ENCODE measurements at places on chromosomes 2 and 18.
A peak's percentile ranks its signal among the peaks of the same experiment; 100 is the strongest.

- DNase-seq: no peak
Observed at GRCh38 chr2:226891780-226892590, 56.1 kb downstream of the RHBDD1 start.

DNA sequence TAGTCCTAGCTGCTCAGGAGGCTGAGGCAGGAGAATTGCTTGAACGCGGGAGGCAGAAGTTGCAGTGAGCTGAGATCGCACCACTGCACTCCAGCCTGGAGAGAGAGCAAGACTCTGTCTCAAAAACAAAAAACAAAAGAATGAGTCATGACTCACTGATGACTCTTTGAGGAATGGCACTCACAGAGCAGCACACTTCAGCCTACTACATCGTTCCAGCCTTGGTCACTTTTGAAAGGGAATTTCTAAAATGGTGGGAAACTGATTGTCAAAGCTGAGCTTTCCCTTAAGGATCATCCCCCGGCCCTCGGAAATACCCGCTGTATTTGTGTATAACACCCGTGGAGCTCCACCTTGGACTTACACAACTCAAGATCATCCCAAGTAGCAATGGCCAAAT is 217.3 kb upstream of the HS6ST1 start:
- DNase-seq: peak; percentile 41

DNA sequence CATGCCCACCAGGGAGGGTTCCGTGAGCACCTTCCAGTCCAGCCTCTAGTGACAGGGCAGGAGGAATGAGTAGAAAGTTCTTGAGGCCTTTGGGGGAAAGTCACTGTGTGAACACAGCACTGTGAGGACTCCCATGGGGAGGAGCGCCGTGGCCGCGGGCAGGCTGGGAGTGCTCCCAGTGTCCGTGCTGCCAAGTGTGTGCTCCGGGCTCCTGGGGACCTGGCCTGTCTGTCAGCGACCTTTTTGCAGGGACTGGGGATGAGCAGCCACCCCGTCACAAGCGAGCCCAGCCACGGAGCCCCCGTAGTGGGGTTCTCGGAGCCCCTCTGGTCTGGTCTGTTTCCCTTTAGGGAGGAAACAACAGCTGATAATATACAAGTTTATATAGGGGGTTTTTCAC is 36.8 kb downstream of the PDIA6 start:
- DNase-seq: no peak

- no peak for DNase-seq
Observed at GRCh38 chr2:200791905-200792304, 19.8 kb upstream of the BZW1 start.

GRCh38 chr2:167215595-167215994 is 327.3 kb downstream of the XIRP2 start:
- no peak for DNase-seq

GRCh38 chr2:34349527-34349926 is 750.4 kb upstream of the FAM98A start:
- no peak for DNase-seq

DNA sequence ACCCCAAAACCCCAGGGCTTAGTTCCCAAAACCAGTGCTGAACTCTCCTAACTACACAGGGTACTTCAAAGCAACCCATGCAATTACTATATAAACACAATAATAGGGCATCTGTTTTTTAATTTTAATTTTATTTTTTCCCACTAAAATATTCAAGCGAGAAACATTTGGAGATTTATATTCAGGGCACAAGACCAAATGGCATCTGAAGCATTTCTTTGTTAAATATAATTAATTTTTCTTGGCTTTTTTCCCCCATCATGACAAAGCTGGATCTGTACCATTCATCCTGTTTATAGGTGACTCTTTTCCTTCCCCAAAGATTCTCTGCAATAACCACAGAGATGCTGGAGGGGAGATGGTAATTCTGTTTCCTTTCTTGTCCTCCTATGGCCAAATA is 18.1 kb upstream of the HDAC4 start:
- no peak for DNase-seq

DNA sequence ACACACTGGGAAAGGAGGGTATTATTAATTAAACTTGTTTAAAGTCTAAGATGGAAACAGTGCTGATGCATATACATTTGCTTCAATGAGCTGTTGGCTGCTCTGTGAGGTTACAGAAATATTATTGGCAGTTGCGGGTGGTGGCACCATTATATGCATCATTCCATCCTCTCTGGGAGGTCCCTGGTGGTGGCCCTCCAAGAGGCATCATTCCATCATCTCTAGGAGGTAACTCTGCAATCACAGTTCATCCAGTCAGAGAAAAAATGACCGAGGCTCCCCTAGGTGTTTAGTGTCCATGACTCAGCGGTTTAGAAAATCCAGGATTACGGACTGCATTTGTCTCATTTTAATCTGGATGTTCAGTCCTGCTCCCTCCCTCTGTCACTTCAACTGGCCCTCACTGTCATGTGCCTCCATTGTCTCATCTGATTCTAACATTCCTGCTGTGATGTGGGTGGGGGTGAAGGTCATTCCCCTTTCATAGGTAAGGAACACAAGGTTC is 15.4 kb downstream of the AFF3 start:
- DNase-seq: no peak

GRCh38 chr18:63137999-63138435 is 181.6 kb downstream of the BCL2 start:
- DNase-seq: no peak

DNA sequence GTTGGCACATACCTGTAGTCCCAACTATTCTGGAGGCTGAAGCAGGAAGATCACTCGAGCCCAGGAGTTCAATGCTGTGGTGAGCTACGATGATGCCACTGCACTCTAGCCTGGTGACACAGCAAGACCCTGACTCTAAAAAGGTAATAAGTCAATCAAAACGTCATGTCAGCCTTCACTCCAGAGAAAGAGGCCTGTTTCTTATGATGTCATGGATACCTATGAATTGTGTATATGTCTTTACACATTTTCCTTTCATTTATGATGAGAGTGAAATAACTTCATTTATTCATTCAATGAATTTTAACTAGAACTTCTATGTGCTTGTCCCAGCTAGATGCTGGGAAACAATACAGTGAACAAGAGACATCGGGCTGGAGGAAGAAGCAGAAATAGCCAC is 25.0 kb upstream of the ID2 start:
- no peak for DNase-seq

DNA sequence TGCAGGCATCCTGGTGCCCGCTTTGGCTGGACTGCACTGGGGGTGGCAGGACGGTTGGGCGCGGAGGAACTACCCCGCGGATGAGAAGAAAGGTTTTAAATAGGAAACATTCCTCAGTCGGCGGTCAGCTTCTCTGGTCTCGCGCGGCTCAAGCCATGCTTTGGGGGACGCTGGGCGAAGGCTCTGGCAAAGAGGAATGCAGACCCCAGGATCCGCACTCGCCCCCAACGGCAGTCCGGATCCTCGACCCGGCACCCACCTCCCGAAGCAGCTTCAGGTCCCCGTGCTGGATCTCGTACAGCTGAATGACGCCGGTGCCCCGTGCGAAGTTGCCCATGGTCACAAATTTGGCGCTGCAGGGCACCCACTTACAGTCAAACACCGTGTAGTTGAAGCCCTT is 686 bp upstream of the PNO1 start:
- peak; percentile 59 for DNase-seq

DNA sequence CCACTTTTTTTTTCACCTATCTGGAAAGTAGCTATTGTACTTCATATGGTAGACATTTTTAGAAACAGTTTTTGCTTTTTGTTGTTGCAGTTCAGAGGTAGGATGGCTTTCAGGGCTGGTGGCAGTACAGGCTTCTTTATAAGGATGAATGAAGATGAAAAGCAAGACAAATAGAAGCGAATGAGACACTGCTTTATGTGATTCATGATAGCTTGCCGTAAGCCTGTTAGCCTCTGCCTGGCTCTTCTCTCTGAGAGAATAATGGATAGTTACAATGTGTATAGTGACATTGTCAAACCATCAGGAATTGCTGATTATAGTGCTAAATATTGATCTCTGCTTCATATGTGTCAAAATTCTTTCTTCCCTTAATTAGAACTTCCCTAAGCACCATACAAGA is 173.7 kb downstream of the NR4A2 start:
- no peak for DNase-seq

DNA sequence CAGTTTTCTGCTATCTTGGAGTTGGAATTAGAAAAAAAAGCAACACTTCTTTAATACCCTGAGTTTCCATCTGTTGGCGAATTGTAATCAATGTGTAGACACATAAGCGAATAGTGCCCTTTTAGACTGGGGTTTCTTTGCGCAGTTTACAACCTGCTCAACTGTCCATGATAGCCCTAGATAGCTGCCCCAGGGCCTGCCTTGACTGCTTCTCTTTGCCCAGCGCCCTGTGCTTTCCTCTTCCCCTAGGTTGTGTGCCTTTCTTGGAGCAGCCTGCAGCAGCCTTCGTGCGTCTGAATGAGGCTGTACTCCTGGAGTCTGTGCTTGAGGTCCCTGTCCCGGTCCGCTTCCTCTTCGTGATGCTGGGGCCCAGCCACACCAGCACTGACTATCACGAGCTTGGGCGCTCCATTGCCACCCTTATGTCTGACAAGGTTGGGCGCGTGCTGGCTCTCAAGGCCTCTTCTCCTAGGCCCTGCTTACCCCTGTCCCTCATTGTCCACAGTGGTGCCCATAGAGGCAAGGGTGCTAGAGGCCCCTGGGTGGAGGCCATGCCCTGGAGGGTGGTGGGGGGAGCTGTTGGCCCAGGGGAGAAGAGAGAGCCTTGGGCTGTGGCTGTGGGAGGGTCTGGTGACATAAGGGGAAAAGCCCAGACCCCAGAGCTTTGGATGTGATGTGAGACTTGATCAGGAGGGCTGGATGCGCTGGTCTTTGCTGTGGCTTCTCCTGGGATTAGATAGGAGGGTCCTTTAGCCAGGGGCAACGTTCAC is 6.9 kb downstream of the SLC4A3 start:
- no peak for DNase-seq

- peak; percentile 52 for DNase-seq
Observed at GRCh38 chr2:159807183-159808031, 9.4 kb upstream of the CD302 start.

Data from HTR-8/SVneo (cell line).